ENCODE measurements at places on chromosomes 2 and 18.

DNA sequence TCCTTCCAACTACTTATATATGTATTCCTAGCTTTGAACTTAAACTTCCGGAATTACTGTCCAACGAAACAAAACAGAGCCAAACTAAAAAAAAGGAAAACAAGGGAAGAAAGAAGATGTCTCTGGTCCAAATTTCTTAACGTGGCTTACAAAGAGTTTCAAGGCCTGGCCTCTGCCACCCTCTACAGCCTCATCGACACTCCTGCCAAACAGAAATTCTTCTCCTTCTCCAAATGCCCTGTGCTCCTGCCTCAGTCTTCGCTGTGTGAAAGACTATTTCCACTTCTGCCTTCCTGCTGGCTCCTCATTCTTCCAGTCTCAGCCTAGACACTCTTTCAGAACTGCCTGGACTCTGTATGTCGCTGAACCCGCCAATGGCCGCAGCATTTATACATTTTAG is 249.2 kb downstream of the TXNL1 start:
- no peak for DNase-seq

- DNase-seq = no peak
Observed at GRCh38 chr2:102143450-102143985, 972 bp downstream of the IL1R1 start.

DNA sequence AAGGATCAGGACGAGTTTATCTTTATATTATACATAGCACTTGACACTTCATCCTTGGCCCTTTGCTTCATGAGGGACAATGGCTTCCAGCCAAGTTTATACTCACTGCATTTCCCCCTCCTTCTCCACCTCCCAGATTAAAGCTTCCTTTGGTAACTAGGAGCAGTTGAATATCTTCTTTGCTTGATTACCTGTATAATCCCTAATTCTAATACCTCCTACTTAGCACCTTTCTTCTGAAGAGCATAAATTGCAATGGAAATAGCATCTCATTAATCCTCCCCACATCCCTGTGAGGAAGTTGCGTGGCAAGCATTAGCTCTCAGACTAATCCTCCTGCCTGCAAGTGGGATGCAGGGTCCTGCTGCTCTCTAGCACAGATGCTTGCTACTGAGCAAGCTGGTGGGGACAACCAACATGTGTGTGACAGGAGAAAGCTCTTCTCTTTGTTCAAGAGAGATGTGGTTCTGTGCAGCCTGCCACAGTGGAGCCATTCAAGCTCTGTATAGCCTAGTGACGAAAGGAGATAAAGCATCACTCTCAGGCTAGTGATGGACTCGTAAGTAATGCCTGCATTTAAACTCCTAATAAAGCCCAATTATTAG is 19.1 kb downstream of the KLHL14 start:
- DNase-seq = no peak

GRCh38 chr2:15142069-15142689 is 419.0 kb downstream of the NBAS start:
- DNase-seq = no peak

GRCh38 chr18:67783196-67783946 is 266.9 kb upstream of the DSEL start:
- DNase-seq = no peak

DNA sequence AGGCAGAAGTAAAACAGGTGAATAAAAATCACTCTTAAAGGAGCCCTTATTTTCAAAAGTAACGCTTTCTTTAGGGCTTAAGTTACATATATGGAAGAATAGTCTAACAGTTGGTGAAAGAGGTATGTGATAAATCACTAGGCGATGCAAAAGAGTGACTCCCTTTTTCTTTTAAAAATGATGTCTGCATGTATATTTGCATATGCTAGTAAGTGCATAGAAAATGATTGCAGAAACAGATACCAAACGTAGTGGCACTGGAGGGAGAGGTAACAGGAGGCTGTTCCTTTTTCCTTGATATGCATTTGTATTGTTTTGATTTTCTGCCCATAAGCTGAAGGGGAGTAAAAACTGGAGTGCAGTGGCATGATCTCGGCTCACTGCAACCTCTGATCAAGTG is 158.3 kb downstream of the PRPF40A start:
- DNase-seq = no peak

DNA sequence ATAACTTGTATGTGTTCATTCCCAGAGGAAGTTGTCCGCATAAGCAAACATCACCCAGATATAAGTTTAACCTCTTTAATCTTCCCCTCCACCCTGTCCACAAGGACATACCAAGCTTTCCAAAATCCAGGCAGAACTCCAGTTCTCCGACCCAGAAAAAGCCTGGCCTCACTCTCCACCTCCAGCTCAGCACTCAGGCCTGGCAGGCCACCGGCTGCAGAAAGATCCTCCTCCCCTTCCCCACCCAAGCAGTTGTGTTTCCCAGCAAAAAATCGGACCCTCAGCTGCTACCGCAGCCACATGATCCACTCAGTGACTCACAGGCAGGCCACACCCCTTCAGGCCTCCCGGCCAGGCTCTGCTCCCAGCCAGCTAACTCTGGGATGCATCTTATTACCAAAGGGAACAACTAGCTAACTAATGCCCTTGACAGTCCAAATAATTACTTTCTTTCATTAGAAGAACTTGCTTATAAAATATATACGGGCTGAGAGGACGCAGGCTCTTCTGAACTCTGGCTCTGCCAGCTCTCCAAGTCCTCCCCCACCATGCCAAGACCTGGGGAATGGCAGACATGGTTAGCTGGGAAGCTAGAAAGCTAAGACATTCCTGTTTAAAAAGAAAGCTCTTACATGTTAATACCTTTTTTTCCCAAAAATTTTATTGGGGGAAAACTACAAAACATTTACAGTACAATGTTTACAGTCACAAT is 4.5 kb downstream of the ZFP36L2 start:
- DNase-seq = no peak
